ENCODE measurements at places on chromosomes 11 and 22.

DNA sequence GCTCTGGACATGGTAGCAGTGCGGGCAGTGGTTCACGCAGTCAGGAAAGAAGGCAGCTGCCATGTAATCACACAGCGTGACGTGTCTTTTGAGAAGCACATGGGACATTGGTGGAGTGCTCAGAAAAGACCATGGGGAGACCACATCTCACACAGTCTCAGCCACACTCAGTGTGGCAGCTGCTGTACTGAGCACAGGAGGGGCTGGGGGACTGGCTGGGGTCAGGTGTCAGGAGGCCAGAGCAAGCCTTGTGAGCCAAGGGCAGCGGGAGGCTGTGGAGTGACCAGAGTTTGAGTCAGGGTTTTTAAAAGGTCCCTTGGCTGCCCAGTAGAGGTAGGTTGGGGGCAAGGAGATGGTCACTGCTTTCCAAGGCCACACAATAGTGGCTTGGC is 18.5 kb downstream of the CLDN5 start:
- DNase-seq, result no peak

DNA sequence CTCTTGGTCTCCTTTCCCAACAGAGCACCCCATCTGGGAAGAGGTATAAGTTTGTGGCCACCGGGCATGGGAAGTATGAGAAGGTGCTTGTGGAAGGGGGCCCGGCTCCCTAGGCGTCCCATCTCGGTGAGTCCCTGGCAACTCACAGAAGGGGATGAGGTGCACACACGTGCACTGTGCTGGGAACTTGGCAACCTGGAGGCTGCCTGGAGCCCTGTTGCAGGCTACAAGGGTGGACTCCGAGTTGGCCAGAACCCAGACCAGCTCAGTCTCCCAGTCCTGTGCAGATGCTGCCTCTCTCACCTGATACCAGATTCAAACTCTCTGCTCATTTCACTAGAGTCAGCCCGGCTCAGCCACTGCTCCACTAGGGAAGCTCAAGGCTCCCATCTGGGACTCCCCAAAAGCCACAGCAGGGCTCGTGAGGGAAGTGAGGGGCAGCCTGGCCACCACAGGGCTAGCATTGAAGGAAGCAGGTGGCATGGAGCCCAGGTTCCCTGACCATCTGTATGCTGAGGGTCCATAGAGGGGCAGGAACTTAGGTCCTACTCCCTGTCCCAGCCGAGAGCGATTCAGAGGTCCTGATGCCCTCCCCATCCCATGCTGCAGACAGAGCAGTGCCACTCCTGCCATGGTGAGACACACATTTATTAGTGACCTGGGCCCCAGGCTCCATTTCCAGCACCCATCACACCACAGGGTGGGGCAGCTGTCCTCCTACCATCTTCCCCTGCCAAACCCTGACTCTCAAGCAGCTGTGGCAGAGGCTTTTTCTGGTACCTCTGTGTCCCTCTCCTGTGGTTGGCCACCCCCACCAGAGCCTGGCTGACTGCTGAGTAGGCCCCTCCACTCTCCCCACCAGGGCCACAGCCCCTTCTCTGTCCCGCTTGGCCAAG is 4.0 kb downstream of the PRR33 start:
- no peak for DNase-seq

- no peak for DNase-seq
These were observed 79.7 kb upstream of the KCNQ1OT1 start for GRCh38 chr11:2779499-2779980.

DNA sequence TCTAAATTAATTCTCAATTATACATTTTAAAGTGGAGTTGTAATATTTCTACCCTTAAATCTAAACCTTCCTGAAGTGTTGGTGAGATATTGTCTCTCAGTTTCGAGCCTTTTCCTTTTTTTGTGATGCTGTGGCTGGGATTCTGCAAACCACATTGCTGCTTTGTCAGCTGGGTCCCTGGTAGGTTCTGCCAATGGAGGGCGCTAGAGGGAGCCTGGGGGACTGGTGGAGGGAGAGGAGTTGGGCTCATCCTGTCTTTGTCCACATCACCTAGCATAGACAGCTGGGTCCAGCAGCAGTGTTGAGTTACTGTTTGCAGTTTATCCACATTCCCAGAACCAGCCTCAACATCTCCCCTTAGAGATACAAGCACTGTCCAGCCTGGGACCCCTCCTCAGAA is 41.0 kb downstream of the TRAF6 start:
- DNase-seq, result no peak

DNA sequence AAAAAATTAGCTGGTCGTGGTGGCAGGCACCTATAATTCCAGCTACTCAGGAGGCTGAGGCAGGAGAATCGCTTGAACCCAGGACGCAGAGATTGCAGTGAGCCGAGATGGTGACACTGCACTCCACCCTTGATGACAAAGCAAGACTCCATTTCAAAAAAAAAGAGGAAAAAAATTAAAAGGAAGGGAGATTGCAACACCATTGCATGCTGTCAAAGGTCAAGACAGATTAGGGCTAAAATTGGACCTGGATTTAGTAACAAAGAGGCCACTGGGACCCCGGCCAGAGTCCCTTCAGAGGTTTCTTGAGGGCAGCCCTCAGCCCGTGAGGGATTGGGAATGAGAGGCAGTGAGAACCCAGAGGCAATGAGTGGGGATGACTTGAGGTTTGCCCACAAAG is 8.2 kb upstream of the MAFF start:
- peak; percentile 83 for DNase-seq

GRCh38 chr22:49715450-49715849 is 112.2 kb downstream of the BRD1 start:
- no peak for DNase-seq

- peak; percentile 75 for DNase-seq
These were observed 100.1 kb downstream of the RDX start for GRCh38 chr11:110196241-110196754.

DNA sequence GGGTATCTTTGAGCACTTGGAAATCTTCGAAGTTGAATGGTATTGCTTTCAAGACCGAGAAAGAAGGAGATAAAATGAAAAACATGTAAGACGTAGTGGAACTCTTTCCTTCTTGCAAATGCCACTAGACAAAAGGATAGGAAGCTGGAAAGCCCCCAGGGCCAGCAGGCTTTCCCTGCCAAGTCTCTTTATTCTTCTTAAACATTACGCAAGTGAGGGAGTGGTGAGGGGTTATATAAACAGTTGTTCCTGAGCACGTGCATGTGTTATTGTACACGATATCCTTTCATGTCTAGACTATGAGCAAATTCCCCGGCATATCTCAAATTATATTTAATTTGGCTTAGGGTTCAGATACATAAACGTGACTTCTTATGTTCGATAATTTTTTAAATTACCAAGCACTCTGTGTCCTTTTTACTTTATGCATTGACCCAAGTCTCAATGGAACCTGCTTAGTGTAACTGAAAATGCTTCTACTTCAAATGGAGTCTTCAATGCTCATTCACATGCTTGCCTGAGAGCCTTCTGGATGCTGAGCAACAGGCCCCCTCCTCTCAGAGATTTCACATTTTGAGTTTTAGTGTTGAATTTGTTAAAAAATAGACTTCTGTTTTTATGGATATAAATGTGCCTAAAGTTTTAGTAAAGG is 59.0 kb downstream of the PPP2R1B start:
- DNase-seq, result peak; percentile 96

DNA sequence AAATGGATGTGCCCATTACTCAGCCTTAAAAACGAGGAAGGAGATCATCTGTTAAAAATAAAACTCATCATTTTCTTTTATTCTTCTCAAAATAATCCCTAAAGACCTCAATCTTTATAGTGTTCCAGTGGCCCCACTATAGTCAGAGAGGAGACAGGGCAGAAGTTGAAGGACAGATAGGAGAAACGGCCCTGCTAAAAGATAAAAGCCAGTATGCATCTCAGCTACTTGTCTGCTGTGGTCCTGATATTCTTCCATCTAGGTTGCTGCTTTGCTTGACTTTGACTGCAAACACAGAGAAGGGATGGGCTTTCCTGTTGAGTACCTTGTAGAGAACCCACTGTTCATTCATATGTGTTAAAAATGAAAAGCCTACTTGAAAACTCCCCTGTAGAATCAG is 31.4 kb downstream of the NF2 start:
- no peak for DNase-seq

DNA sequence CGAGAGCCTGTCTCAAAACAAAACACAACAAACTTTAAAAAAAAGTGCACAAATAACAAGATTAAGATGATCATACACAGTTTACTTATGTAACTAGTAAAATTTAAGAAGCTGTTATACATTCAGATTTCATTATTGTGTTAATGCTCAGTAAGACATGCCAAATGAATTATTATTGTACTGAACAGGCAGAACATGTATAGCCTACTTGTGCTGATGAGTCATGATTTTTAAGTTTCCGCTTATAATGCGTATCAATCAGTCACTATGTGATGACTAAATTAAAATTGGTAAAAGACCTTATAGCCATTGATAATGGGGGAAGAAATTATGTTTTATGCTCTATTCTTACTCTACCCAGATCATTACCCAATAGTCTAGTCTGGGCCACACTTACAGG is 20.5 kb upstream of the EXPH5 start:
- DNase-seq, result no peak

GRCh38 chr11:1387961-1388762 is 1.6 kb upstream of the BRSK2 start:
- no peak for DNase-seq

DNA sequence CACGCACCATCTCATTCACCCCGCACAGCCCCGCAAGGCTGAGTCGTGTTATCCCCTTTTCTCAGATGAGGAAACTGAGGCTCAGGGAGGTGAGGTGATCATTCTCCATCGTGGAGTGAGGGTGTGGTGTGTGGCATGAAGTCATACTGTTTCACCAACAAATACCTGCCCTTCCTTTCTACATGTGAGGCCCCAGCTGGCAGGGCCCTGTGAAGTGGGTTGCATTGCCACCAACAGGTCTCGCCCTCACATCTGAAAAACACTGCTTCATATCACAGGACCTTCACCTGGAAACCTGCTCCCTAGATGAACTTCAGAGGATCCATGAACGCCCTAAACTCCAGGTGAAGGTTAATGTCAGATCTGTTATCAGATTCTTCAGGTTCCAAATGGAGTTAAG is 4.3 kb downstream of the SSTR3 start:
- DNase-seq, result no peak

GRCh38 chr11:65903068-65903481 is 2.9 kb upstream of the FOSL1 start:
- peak; percentile 92 for DNase-seq

GRCh38 chr11:8100158-8100557 is 19.1 kb downstream of the TUB start:
- DNase-seq, result no peak

GRCh38 chr22:44491269-44492035 is 6.6 kb downstream of the RTL6 start:
- no peak for DNase-seq

DNA sequence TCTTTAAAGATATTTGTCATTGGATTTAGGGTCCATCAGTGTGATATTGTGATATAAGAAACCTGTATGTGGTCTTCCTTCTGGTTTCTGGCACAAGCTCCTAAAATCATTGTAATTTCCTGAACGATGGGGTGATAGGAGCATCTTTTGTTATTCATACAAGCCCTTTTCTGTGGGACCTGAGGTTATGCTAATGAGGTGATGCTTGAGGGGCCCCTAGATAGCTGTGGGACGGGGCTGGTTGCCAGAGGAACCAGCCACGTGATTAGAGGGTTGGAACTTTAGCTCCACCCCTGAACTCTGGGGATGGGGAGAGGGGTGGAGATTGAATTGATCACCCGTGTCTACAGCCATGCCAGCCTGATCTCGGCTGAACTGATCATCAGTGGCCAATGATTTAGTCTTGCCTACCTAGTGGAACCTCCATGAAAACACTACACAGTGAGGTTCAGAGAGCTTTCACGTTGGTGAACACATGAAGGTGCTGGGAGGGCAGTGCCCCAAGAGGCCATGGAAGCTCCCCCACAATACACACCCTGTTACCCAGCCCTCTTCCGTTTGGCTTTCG is 62.8 kb downstream of the BCR start:
- no peak for DNase-seq

DNA sequence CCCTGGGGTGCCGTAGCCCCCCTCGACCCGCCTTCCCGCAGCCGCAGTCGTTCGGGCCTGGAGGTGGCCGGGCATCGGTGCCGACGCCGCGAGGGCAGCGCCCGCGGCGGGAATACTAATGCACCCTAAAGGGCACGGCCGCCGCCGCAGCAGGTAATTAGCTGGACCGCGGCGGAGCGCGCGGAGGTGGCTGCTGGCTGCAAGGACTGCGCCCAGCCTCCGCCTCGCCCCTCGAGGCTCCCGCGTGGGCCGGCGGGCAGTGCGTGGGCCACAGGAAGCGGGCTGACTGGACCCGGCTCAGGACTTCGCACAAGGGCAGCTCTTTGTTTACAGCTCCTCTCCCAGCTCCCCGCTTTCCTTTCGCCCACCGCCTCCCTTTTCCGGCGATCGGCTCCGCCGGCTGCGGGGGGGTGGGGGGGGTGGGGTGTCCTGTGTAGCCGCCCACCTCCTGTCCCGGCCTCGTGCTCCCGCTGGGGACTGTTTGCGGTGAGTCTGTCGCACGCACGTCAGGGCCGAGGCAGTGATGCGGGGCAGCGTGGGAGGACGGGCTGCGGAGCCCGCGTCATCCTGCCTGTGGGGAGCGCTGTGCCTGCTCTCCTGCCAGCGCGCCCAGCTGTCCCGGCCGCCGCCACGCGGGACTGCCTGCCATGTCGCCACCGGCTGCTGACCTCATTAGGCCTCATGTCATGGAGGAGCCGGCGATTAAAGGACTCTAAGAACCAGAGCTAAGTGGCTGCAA is 53.2 kb downstream of the GRIK4 start:
- DNase-seq, result peak; percentile 52

DNA sequence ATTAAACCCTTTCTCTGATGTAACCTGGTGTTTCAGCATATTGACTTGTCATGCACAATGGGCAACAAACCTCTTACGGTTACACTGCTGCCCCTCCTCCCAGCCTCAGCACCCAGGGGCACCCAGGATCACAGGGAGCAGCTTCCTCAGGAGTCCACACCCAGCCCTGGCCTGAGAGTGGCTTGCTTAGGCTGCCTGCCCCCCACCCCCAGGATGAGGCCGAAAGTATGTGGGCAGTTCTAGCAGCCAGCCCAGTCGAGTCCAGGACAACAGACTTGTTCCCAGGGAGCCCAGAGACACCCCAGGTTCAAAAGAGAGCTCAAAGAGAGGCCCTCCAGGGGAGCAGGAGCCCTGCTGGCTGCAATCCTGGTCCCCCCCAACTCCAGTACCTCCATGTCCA is 108.1 kb upstream of the THY1 start:
- no peak for DNase-seq
